ENCODE measurements at places on chromosomes 16 and 17. TPM values are rescaled to one million over a fixed set of nuclear protein-coding genes. Genes with fewer than 3 reads are reported as not detected.

Gene ITGB3
- 0.36 TPM for total RNA-seq

Gene EVI2A
- total RNA-seq: 0.92 TPM

Gene ACAP1
- total RNA-seq: not detected

Gene KCNH6
- total RNA-seq: not detected

Gene MT1G
- not detected for total RNA-seq

Gene SULT1A3
- total RNA-seq: 14.6 TPM

Gene TBX6
- 1.1 TPM for total RNA-seq

Gene TBC1D16
- 23.7 TPM for total RNA-seq

- peaks cover 36% of the 10 kb centered on the region for H3K36me3 ChIP-seq
- H3K4me1 ChIP-seq: peaks cover 32% of the 10 kb centered on the region
- peak overlapping the region; percentile 57 for H3K27ac ChIP-seq
- DNase-seq: no peak
Measured at GRCh38 chr16:28167730-28168129, 44.0 kb downstream of the XPO6 start.

DNA sequence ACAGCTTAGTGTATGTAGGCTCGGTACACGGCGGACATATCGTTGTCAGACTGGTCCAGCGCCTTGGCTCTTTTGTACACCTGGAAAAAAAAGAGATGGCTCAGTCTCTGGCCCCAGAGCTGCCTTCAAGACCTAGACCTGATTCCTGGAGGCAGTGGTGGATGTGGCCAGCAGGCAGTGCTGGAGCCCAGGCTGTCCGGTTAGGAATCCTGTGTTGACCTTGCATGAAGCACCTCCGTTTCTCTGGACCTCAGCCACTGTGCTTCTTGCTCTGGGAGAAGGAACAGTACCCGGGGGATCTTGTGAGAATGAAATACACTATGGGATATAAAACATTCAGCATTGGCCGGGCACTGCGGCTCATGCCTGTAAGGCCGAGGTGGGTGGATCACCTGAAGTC is 2.8 kb upstream of the ROGDI start:
- H3K36me3 ChIP-seq: peaks cover 4% of the 10 kb centered on the region
- no peak overlapping the region for H3K27ac ChIP-seq
- no peak for DNase-seq
- H3K27me3 ChIP-seq: no peaks in the 10 kb centered on the region

GRCh38 chr16:25950586-25951281 is 259.0 kb downstream of the HS3ST4 start:
- H3K36me3 ChIP-seq: no peaks in the 10 kb centered on the region
- H3K4me1 ChIP-seq: no peaks in the 10 kb centered on the region
- H3K27me3 ChIP-seq: no peaks in the 10 kb centered on the region
- H3K4me3 ChIP-seq: no peak overlapping the region
- H3K27ac ChIP-seq: no peak overlapping the region

DNA sequence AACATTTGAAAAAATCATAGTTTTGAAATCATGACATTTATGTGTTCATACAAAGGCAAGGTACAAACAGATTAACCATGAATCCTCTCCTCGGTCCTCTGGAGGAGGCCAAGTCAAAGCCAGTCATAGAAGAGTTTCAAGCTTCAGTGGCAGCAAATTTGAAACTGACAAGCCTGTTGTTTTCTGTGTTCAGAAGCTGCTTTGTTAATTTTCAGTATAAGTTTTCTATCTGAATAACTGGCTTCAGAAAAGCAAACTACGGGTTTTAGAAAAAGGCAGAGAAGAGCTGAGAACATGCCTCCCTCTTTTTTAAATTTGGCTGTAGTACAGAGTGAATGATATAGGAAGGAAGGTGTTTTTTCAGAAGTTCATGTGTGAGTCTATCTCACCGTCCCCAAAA is 79.6 kb upstream of the CLEC18B start:
- no peak overlapping the region for H3K4me3 ChIP-seq
- no peaks in the 10 kb centered on the region for H3K36me3 ChIP-seq
- DNase-seq: no peak
- H3K27ac ChIP-seq: no peak overlapping the region
- H3K27me3 ChIP-seq: no peaks in the 10 kb centered on the region

DNA sequence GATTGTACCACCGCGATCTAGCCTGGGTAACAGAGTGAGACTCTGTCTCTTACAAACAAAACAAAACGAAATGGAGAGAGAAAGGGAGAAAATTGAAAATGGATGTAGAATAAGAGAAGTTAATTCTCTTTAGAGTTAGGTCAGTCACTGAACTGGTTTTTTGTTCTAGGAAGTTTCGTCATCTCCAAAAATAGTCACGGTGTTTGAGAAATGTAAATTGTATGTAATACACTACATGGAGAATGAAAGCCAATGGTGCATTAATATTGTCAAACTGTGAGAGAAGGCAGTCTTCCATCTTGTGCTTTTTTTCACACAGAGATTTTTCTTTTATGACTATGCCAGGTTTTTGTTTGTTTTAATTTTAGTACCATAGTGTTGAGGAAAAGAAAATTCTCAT is 145.9 kb downstream of the BCAS3 start:
- no peaks in the 10 kb centered on the region for H3K27me3 ChIP-seq
- no peaks in the 10 kb centered on the region for H3K36me3 ChIP-seq
- DNase-seq: no peak
- H3K4me3 ChIP-seq: no peak overlapping the region
- H3K27ac ChIP-seq: no peak overlapping the region
- no peaks in the 10 kb centered on the region for H3K4me1 ChIP-seq

DNA sequence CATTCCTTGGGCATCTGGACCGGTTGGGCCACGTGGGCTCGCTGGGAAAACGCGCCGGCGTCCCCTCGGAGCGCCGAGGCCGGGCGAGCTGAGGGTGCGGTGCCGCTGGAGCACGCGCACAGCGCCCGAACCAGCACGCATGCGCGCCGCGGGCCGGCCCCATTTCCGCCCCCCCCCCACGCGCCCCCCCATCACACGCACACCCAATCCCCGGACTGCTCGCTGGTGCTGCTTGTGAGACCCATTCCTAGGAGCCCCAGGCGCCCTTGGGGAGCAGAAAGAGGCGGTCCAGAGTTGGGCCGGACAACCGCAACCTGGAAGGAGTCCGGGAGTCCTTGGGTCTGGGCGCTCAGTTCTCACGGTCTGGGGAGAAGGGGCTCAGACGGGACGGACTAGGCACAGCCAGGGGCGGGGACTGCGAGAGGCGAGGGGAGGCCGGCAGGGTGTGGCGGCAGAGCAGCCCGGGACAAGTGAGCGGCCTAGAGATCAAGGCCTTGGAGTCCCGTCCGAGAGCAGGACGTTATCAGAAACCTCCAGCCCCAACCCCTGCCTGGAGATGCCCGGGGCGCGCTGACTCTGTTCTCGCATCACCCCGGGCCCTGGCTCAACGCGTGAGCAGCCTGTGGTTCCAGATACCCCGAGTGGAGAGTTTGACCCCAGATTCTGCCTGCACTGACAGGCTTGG is 6.0 kb upstream of the CBX8 start:
- no peak overlapping the region for H3K27ac ChIP-seq
- peaks cover 100% of the 10 kb centered on the region for H3K27me3 ChIP-seq
- no peaks in the 10 kb centered on the region for H3K36me3 ChIP-seq
- no peak overlapping the region for H3K4me3 ChIP-seq
- H3K4me1 ChIP-seq: peaks cover 36% of the 10 kb centered on the region

DNA sequence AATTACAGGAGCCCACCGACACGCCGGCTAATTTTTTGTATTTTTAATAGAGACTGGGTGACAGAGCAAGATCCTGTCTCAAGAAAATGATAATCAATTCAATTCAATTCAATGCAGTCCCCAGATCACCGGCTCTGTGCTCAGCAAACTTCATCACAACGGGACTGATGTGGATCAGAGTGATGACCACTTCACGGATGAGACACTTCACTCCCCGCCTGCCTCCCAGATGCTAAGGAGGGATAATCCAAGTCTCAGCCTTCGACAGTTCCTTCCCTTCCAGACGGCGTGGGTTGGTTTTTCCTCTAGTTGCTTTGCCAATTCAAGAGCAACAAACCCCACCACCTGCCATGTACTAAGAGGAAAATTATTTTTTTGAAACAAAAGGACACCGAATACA is 93.8 kb downstream of the ZDHHC7 start:
- H3K27me3 ChIP-seq: no peaks in the 10 kb centered on the region
- H3K4me1 ChIP-seq: no peaks in the 10 kb centered on the region
- H3K4me3 ChIP-seq: no peak overlapping the region
- H3K27ac ChIP-seq: no peak overlapping the region

GRCh38 chr17:6437466-6437865 is 2.5 kb upstream of the AIPL1 start:
- no peak overlapping the region for H3K27ac ChIP-seq
- no peak for DNase-seq
- H3K36me3 ChIP-seq: no peaks in the 10 kb centered on the region

DNA sequence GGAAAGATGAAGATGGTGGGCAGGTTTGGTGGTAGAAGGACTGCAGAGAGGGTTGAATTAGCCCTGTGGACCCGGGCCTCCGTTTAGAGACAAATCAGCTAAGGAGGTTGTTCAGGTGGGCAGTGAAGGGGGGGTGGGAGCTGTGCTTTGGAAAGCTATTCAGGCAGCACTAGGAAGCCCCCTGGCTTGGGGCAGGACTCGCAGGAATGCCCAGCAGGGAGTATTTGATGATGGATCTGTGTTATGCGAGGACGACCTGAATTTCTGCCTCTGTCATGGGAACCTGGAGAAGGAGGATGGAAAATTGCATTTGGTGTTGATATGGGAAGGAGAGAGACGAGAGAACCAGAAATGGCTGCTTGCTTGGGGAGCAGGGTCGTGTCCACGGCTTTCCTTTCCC is 3.5 kb downstream of the SPDYE4 start:
- DNase-seq: no peak
- H3K27me3 ChIP-seq: peaks cover 34% of the 10 kb centered on the region
- no peak overlapping the region for H3K27ac ChIP-seq
- no peaks in the 10 kb centered on the region for H3K4me1 ChIP-seq
- H3K4me3 ChIP-seq: no peak overlapping the region

DNA sequence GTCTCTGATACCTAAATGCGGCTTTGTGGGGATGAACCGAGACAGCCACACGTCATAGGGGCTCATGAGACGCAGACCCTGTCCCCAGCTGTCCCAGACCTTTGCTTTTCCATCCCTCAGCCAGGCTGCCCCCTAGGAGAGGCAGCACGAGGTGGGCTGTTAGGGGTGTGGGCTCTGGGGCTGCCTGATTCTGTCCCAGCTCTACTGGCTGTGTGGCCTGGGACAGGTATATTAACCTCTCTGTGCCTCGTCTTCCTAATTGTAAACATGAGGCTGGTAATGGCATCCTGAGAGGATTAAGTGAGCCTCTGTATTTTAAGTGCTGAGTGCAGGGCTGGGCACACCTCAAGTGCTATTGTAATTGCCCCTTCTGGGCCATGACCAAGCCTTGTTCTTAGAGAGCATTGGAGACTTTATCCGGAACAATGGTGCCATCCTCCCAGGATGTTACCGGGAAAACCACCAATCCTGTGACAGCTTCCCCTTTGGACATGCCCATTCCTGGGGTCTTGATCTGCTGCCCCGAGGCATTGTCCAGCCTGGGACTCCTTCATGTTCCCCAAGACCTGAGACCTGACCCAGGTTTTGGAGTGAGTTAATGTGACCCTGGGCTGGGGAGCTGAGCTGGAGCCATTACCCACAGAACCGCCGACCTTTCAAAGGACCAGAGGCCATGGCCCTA is 5.1 kb downstream of the ADGRG1 start:
- no peak overlapping the region for H3K4me3 ChIP-seq
- no peak for DNase-seq
- peaks cover 46% of the 10 kb centered on the region for H3K4me1 ChIP-seq
- no peaks in the 10 kb centered on the region for H3K36me3 ChIP-seq
- H3K27ac ChIP-seq: peak overlapping the region; percentile 68
- no peaks in the 10 kb centered on the region for H3K27me3 ChIP-seq

DNA sequence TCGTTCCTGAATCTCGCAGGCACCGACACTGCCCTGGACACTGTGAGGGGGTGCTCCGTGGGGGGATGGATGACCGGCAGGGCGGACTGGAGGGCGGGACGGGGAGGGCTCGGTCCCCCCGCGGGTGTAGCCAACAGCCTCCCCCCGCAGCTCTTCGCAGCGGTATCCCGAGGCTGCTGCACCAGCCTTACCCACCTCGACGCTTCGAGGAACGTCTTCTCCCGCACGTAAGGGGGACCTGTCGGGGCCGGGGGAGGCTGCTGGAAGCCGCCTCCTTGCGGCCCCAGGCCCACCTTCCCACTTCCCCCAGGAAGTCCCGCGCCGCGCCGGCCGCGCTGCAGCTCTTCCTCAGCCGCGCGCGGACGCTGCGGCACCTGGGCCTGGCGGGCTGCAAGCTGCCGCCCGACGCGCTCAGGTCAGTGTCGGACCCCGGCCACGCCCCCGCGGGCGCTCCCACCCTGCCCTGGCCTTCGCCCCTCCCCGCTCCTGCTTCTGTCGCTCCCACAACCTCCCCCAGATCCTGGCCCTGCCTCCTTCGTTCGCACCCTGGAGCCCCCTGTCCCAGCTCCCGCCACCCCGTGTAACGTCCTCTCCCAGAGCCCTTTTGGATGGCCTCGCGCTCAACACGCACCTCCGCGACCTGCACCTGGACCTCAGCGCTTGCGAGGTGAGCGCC is 3.3 kb downstream of the CARMIL2 start:
- DNase-seq: no peak
- H3K4me1 ChIP-seq: no peaks in the 10 kb centered on the region
- no peaks in the 10 kb centered on the region for H3K36me3 ChIP-seq
- no peak overlapping the region for H3K27ac ChIP-seq
- H3K27me3 ChIP-seq: no peaks in the 10 kb centered on the region

GRCh38 chr17:50027881-50028735 is 27.8 kb upstream of the ITGA3 start:
- H3K36me3 ChIP-seq: no peaks in the 10 kb centered on the region
- DNase-seq: peak; percentile 100
- peak overlapping the region; percentile 96 for H3K27ac ChIP-seq
- H3K4me1 ChIP-seq: peaks cover 31% of the 10 kb centered on the region
- H3K4me3 ChIP-seq: peak overlapping the region; percentile 62

DNA sequence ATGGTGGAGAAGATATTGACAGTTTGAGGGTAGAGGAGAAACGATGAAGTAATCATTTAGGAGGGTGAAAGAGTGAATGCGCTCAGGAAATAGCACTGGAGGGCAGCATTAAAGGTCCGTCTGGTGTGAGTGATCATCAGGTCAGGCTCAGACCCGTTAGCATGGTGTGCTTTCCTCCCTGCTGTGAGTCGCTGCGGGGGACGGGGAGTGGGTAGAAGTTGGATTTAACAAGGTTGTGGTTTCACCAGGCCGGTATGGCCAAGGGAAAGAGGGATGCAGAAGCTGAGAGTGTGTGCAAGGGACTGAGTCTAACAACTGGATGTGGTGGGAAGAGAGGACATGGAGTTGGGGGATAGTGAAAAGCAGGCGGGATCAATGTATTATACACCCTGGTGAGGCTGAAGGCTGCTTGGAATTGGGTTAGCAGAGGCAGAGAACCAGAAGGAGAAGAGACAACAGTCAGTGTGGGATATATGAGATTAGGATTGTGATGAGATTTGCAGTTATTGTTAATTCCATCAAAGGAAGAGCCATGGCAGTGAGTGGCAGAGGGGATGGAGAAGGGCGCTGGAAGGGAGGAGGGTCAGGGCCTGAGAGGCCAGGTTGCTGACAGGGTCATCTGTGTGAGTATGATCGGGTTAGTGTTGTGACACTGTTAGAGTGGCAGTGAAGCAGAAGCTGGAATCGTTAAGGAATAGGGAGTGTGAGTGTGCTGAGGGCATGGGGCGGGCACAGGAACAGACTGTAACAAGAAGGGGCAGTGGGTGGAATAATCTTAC is 59.0 kb upstream of the TBX2 start:
- H3K36me3 ChIP-seq: no peaks in the 10 kb centered on the region
- no peak overlapping the region for H3K4me3 ChIP-seq
- H3K27ac ChIP-seq: no peak overlapping the region
